Stimulated activated CD8-positive, alpha-beta memory T cell treated with anti-CD3 and anti-CD28 coated beads, Interleukin-2, amount 100 ng/mL, for 1 hour (primary cell): ENCODE measurements at places on chromosomes 6 and 20.

- no peak for DNase-seq
Observed at GRCh38 chr20:35638751-35639150, 23.1 kb downstream of the SPAG4 start.

DNA sequence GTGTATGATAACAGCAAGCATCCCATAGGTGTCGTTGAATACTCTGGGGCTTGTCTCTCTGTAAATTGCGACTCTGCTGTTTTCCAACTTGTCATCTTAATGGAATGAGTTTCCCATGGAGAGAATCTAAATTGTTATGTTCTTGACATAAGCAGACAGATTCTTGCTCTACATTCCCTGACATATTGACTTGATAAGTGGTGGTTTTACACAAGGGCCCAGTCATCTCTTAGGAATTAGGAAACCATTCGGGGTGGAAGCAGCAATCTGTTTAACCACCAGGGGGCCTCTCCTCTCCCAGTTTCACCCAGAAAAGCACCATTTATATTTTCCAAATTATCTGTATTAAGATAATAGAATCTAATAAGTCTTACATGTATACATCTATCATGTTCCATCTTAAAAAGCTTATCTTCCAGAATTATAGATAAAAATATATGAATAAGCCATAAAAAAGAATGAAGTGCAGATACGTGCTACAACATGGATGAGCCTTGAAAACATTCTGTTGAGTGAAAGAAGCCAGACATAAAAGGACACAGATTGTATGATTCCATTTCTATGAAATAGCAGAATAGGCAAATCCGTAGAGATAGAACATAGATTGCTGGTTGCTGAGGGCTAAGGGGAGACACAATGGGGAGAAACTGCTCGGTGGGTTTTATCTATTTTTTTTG lies 23.1 kb upstream of the MROH8 start:
- no peak for DNase-seq

DNA sequence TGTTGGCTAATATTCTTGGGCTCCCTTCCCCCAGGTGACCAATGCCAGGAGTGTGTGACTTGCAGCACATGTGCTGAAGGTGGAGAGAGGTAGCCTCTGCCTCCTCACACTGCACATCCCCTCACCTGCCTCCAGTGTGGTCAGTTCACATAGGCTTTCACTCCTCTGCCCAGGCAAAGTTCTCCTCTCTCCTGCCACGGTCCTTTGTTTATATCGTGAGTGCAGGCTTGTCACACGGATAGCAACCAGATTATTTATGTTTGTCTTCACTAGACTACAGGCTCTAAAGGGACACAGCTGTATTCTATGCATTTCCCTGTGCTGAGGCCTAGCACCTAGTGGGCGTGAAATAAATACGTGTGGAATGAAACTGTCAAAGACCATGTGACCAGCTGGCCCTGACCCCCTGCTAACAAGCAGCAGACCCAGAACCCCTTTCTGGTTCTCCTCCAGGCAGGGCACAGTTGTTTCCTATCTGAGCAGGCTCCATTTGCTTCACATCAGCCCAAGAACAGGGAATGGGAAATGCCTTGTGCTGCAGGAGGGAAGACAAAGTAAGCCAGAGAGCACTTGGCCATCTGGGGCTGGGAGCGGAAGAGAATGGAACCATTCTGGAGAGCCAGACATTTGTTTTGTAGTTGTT lies 42.3 kb downstream of the UNC5CL start:
- no peak for DNase-seq

DNA sequence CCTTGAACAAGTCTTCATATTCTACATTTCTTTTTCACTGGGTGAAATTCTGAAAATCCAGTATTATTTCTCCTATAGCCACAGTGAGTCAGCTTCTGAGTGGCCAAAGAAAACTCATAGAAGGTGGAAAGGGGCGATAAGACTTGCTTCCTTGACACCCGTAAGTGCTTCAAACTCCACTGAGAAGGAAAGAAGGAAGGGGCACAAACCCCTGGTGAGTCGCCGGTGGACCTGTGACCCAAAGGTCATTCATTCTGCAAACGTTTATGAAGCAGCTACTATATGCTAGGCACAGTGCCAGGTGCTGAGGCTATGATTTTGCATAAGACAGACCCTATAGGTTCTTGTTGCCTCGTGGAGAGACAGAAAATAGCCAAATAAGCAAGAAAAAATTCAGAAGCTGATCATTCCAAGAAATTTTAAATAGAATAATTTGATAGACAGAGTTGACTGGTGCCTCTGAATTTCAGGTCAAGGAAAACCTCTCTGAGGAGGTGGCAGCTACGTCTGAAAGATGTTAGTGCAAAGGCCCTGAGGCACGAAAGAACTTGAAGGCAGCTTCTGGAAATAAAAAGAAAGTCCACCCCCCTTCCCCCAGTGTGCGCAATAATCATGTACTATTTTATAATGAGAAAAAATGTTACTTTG lies 118.2 kb downstream of the CD24 start:
- DNase-seq: no peak

- DNase-seq: no peak
Observed at GRCh38 chr6:21064756-21065340, 528.7 kb upstream of the SOX4 start.

GRCh38 chr6:98695091-98695801 lies 139.1 kb upstream of the POU3F2 start:
- DNase-seq: no peak
